A549 treated with DMSO at 1 μM for 4 hours (cell line): ENCODE measurements at places on chromosomes 7 and 10. TPM values are rescaled to one million over a fixed set of nuclear protein-coding genes. Genes with fewer than 3 reads are reported as not detected.

DIP2C gene
- total RNA-seq = 6.4 to 9.2 TPM (median 8.2 TPM) in 5 replicates

OR13A1 gene
- total RNA-seq = not detected in 5 replicates

COL13A1 gene
- total RNA-seq = 0.16 to 0.62 TPM (median 0.33 TPM) in 5 replicates

ENO4 gene
- 0.11 to 0.67 TPM (median 0.34 TPM) in 5 replicates for total RNA-seq

TLX1 gene
- 0.05 TPM in 1 of 5 replicates, not detected in the others for total RNA-seq

NDUFA5 gene
- 30.1 to 42.6 TPM (median 34.8 TPM) in 5 replicates for total RNA-seq

RAMP3 gene
- not detected in 5 replicates for total RNA-seq

PARG gene
- 17.0 to 21.8 TPM (median 20.0 TPM) in 5 replicates for total RNA-seq
